HAP-1 (cell line): ENCODE measurements at places on chromosomes 3 and 15.
A peak's percentile ranks its signal among the peaks of the same experiment; 100 is the strongest.

GRCh38 chr3:17645074-17645698 is 97.2 kb downstream of the TBC1D5 start:
- peak; percentile 56 for DNase-seq

GRCh38 chr15:89482139-89482538 is 14.2 kb downstream of the RHCG start:
- DNase-seq = no peak

DNA sequence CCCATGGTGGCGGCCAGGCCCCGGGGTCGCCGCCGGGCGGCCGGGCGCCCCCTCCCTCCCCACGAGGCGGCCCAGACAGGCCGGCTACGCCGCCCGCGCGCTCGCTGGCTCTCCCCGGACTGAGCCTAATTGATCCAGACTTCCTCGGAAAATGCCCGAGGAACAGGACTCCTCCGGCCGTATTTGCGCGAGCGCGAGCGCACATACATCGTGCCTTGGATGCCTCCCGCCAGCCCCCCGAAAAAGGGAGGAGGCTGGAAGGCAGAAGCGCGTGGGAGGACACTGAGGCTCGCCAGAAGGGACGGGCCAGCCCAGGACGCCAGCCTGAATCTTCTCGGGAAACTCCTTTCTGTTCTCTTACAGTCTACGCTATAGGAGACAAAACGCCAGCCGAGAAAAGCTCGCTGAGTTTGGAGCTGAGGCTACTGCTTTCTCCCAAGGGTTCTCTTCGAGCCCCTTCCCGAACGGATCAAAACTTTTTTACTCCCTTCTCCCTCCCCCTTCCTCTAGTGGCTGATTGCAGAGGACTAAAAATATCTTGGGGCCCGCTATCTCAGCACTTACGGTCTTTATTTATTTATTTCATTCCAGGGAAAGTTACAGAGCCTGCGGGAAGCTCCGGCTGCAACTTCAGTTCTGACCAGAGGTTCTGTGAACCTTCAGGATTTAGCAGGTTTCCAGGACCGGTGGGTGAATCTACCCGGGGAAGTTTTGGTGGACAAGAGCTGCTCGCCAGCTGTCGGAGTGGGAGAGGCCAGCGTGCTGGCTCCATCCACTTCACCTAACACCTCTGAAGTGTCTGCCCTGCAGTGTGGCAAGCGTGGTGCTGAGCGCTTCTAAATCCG is at the start of gene PDZRN3:
Gene PDZRN3, minus strand, starts transcription at position 121 of the 845 bp plus-strand sequence.
- no peak for DNase-seq

DNA sequence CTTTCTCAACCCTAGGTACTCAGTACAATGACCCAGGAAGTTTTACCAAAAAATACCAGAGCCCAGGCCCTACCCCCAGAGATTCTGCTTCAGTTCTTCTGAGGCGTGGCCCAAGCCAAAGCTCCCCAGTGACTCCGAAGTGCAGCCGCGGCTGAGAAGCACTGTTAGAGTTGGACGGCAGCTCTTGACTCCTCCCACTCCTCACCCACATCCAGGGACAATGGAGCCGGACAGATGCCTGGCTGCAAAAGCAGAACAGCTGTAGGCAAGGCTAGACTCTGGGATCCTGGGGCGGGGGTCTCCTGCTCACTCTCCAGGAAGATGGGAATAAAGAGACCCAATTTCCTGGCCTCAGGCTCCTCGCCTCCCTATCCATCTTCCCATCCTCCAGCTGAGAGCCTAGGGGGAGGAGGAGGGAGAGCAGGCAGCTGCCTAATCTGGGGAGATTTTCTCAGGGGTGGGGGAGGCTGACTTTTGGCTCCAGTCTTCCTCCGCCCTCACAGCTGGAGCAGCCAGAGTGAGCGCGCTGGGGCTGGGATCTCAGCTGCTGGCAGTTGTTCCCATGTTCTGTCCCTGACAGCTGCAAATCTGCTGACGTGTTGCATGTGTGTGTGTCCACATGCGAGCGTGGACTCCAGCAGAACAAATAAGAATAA is 223.8 kb downstream of the OPA1 start:
- peak; percentile 76 for DNase-seq

- no peak for DNase-seq
These were observed 164.8 kb downstream of the SYNPR start for GRCh38 chr3:63442918-63443317.

GRCh38 chr15:92870010-92870591 is 30.0 kb upstream of the CHD2 start:
- DNase-seq = no peak

- no peak for DNase-seq
These were observed 8.5 kb upstream of the ILDR1 start for GRCh38 chr3:122030381-122031122.

GRCh38 chr15:72965671-72966070 is 86.6 kb upstream of the NEO1 start:
- no peak for DNase-seq

GRCh38 chr15:26191193-26191592 is 328.1 kb upstream of the ATP10A start:
- DNase-seq = no peak

DNA sequence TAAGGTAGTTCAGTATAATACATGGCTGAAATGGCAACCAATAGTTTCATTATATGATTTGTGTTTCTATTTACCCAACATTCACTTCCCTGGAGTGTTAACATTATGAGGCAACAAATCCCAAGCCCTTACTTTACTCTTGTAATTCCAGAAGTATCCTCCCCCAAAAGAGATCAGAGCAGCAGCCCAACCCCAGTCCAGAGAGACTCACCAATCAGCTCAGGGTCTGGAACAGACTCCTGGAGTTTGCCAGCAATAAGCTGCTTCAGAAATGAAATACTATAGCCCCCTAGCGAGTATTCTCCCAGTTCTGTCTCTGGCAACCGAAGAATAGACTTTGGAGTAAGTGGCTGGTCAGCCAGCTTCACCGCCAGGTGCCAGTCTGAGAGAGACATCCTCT is 2.5 kb downstream of the UBL7 start:
- DNase-seq = peak; percentile 44

DNA sequence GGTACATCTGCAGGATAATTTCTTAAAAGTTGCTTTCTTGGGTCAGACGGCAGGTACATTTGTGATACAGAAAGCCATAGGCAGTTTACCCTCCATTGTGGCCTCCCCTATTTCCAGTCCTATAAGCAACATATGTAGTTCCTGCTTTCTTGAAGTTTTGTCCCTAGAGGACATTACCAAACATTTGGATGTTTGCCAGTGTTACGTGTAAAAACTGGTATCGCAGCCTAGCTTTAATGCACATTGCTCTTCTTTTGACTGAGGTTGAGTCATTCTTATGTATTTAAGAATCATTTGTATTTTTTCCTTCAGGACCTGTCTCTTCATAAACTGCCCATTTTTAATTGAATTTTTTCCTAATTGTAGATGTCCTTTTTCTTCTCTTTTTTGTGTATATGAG is 114.3 kb downstream of the DIPK2A start:
- no peak for DNase-seq

DNA sequence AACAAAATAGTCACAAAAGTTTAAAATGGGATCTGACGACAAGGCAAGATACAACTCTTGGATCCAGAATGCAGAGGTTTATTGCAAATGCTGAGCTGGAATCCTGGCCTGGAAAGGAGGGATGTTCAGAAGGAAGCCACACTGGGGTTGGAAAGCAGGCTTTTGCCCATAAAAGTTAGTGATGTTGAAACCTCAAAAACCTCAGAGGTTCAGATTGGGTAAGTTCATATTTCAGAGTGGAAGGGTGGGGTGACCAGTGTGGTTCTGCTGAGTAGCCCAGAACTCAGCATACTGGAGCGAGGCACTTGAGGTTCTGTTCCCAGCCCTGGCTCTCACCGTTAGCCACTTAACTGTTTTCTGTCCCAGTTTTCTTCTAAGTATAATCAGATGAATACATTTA is 114.0 kb upstream of the OSTN start:
- no peak for DNase-seq

DNA sequence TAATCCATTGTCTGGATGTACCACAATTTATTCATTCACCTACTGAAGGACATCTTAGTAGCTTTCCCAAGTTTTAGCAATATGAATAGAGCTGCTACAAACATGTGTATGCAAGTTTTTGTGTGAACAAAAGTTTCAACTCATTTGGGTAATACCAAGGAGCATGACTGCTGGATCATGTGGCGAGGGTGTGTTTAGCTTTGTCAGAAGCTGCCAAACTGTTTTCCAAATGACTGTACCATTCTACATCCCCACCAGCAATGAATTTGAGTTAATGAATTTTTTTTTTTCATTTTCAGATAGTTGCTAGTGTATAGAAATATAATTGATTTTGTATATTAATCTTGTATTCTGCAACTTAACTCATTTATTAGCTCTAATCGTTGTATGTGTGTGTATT is 20.0 kb upstream of the ELP6 start:
- DNase-seq = no peak

DNA sequence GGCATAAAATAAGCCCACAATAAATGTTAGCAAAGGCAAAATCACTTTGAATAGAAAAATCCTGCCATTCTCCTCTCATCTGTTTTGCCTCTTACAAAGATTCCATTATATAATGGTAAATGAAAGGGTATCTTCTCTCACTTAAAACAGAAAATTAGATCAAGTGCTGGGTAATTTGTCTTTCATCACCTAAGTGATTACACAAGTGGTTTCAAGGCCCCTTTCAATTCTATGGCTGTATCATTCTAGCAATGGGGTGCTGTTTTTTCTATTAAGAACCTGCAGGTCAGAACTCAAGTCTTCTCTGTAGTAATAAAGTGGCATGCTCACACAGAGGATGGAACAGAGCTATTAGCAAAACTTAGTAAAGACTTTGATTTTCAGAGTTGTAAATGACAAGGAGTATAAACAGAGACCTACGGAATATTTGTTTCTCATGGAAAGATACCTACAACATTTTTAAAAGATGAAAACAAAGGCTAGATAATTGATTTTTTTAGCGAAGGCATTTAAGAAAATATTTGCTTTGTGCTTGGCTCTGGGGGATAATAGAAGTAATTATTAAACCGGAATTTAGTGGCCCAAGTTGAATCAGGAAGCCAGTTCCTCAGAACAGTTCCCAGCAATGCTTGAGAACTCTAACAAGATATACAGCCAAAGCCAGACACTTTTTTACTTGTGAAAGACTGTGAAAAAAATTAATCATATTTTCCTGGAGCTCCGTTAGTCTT is 137.4 kb downstream of the CMSS1 start:
- peak; percentile 81 for DNase-seq

GRCh38 chr3:168620854-168621253 is 525.1 kb upstream of the GOLIM4 start:
- peak; percentile 80 for DNase-seq

- peak; percentile 25 for DNase-seq
These were observed 268.6 kb downstream of the SV2B start for GRCh38 chr15:91368611-91369010.

DNA sequence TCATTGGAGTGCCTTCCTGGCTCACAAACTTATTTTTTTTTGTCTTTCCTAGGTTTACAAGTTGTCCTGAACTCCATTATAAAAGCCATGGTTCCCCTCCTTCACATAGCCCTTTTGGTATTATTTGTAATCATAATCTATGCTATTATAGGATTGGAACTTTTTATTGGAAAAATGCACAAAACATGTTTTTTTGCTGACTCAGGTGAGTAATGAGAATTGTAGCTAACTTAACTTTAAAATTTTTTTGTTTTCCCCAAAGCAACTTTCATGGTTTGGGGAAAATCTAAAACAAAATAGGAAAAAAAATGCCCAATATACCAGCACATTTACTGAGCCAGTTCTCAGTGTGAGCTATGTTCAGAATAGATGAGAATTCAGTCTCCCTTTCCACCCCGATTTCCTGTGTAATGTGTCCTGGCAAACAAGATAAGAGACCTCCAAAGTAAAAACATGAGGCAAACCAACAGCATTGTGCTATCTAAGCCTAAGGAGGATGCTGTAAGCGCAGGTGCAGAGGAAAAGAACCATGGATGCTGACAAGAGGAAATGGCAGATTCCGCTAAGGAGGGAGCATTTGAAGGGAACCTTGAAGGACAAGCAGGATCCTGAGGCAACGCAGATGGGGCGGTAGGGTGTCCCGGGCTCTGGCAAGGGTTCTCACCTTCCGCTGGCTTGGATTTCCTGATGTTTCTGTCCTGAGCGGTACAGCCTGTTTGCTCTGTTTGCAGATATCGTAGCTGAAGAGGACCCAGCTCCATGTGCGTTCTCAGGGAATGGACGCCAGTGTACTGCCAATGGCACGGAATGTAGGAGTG is 171.4 kb downstream of the CACNA1D start:
- no peak for DNase-seq

DNA sequence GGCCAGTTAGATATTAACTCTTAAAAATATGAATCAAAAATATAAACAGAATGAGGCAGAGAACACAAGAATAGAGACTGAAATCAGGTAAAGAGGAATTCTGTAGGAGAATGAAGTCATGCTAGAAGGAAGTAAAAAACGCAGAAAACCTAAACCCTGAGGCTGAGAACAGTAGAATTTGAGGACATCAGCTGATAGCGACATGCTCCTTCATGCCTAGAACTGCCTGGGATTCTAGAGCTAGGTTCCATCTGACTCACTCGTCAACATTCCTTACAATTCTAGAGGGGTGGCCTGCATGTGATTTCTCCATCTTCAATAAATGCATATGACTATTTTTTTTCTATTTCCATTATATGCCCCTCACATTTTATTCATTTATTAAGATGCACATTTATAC is 343.0 kb downstream of the ROBO1 start:
- DNase-seq = no peak

DNA sequence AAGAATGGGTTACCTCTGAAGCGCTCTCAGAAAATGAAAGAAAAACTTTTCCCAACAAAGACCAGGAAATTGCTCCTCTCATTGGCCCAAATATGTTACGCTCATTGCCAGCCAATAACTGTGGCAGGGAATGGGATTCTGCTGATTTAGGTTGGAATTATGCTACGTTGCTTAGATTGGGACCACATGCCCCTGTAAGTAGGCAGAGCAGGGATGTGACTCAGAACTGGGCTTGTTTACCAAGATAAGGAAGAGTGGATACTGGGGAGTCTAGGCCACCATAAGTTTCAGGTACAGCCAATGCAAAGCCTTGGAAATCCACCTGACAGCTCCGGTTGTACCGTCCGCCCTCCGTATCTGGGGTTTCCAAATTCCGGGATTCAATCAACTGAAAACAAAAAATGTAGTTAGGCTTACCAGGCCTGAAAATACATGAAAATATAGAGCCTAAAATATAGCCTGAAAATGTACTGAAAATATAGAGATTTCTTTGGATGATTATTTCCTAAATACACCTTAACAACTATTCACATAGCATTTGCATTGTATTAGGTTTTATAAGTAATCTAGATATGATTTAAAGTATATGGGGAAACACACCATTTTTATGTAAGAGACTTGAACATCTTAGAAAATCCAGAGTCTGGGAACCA is 1.5 kb upstream of the TCF12 start:
- DNase-seq = no peak
